ENCODE measurements at places on chromosomes 4 and X.

DNA sequence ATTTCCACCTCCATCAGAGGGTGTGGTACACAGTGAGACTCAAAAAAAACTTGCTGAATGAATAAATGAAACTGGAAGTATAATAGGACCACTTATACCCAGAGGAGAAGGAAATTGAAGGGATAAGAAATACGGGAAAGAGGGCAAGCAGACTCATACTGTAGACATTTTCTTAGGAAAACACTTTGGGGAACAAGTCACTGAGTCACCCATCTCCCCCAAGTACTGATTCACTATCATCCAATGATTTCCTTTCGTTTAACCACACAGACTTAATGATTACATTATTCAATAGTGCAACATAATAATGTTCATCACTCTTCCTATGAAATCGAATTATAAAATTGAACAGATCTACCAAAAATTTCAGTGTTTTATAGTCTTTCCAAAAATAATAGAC, 97.1 kb downstream of the LDB2 start:
- no peak overlapping the region for H3K27ac ChIP-seq
- no peaks in the 10 kb centered on the region for H3K27me3 ChIP-seq
- DNase-seq: no peak
- no peaks in the 10 kb centered on the region for H3K36me3 ChIP-seq
- H3K4me1 ChIP-seq: no peaks in the 10 kb centered on the region

GRCh38 chrX:72460715-72461114, 111.9 kb downstream of the HDAC8 start:
- DNase-seq: no peak
- H3K4me3 ChIP-seq: no peak overlapping the region
- peaks cover 7% of the 10 kb centered on the region for H3K36me3 ChIP-seq
- peaks cover 3% of the 10 kb centered on the region for H3K27me3 ChIP-seq
- no peak overlapping the region for H3K27ac ChIP-seq

- no peak for DNase-seq
- H3K4me1 ChIP-seq: peaks cover 5% of the 10 kb centered on the region
- no peak overlapping the region for H3K4me3 ChIP-seq
- no peak overlapping the region for H3K27ac ChIP-seq
- peaks cover 4% of the 10 kb centered on the region for H3K27me3 ChIP-seq
These were observed 118.4 kb upstream of the WDR17 start for GRCh38 chr4:175947117-175947722.

DNA sequence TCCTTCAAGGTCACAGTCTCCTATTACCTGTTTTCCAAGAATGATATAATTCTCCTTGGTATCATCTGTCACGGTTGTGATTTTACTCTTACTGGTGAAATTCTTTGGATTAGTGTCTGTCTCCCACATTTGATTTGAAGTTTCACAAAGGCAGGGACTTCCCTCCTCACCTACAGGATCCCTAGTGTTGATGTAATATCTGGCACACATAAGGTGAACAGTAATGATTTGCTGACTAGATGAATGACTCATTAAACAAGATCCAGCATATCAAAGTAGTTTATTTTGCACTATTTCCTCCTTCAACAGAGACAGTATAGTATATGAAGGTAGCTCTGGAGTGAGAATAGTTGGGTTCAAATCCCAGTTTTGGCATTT, 135.3 kb upstream of the IL1RAPL2 start:
- H3K27me3 ChIP-seq: no peaks in the 10 kb centered on the region
- no peak overlapping the region for H3K27ac ChIP-seq
- no peaks in the 10 kb centered on the region for H3K36me3 ChIP-seq

GRCh38 chrX:153321381-153322124, at the start of gene PNMA6F:
Gene PNMA6F, minus strand, starts transcription at chrX:153321767. Its CDS starts 1,093 bp downstream, at chrX:153320674.
- no peaks in the 10 kb centered on the region for H3K36me3 ChIP-seq
- no peaks in the 10 kb centered on the region for H3K4me1 ChIP-seq
- H3K27me3 ChIP-seq: peaks cover 29% of the 10 kb centered on the region
- no peak for DNase-seq
- H3K27ac ChIP-seq: no peak within 1 kb of the TSS

DNA sequence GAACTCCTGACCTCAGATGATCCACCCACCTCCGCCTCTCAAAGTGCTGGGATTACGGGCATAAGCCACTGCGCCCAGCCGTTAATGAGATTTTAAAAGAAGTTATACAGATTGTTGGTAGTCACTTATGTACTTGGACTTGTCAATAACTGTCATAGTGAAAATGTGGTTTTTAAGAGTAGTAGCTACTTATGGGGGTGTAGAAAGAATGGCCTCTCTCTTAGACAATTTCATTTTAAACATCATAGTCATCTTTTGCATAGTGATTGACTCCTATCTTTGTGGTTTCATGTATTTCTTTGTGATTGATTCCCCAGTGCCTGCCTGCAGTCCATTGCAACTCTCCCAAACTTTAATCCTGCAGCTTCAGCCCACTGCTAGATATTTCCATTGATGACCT, 17.4 kb downstream of the FAM199X start:
- H3K36me3 ChIP-seq: peaks cover 4% of the 10 kb centered on the region
- DNase-seq: no peak
- H3K4me1 ChIP-seq: peaks cover 3% of the 10 kb centered on the region
- H3K4me3 ChIP-seq: no peak overlapping the region

DNA sequence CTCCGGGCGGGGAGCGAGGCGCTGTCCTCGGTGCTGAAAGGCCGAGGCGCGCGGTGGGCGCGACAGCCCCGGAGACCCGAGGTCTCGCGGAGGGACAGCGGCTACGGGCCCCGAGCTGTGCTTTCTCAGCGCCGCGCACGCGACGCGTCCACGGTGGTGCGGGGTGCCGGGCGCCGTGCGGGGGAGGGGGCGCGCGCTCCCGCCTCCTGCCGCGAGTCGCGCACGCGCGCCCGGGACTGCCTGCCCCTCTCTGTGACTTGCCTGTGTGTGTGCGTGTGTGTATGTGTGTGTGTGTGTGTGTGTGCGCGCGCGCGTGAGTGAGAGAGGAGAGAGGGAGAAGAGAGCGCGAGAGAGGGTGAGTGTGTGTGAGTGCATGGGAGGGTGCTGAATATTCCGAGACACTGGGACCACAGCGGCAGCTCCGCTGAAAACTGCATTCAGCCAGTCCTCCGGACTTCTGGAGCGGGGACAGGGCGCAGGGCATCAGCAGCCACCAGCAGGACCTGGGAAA, at the start of gene GRIA2:
Gene GRIA2, plus strand, starts transcription at position 358 of the 511 bp plus-strand sequence. CDS start 315 bp downstream, outside the sequence.
- no peak within 1 kb of the TSS for H3K4me3 ChIP-seq
- H3K27ac ChIP-seq: no peak within 1 kb of the TSS
- no peak for DNase-seq
- peaks cover 37% of the 10 kb centered on the region for H3K27me3 ChIP-seq

DNA sequence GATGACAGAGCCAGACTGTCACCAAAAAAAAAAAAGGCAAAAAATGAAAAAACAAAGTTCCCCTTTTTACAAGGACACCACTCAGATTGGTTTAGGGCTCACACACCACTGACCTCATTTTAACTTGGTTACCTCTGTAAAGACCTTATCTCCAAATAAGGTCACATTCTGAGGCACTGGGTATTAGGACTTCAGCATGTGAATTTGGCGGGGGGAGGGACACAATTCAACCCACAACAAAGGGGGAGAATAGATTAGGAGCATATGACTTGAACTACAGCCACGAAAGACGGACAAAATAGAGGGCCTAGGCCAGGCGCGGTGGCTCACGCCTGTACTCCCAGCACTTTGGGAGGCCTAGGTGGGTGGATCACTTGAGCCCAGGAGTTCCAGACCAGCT, 31.0 kb upstream of the ARAF start:
- H3K4me3 ChIP-seq: no peak overlapping the region
- peak; percentile 7 for DNase-seq
- no peaks in the 10 kb centered on the region for H3K27me3 ChIP-seq
- peak overlapping the region; percentile 42 for H3K27ac ChIP-seq
- H3K4me1 ChIP-seq: peaks cover 10% of the 10 kb centered on the region
- H3K36me3 ChIP-seq: no peaks in the 10 kb centered on the region

DNA sequence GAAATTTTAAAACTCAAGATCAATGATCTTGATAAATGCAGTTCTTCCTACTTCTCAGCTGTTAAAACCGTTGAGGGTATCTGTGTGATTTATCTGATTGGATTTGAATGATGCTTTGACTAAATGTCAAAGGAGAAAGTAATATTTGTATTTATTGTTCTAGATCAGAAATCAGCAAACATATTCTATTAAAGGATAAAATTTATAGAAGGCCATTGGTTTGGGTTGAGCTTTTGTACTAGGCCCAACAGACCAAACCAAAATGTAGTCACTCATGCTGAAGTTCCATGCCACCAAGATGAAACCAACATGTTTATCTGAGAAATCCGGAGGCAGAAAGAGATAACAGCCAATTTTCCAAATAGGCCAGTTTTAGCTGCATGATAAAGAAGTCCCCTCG, 64.5 kb upstream of the BMP2K start:
- H3K27me3 ChIP-seq: no peaks in the 10 kb centered on the region
- DNase-seq: no peak
- no peak overlapping the region for H3K4me3 ChIP-seq
- no peak overlapping the region for H3K27ac ChIP-seq

GRCh38 chr4:161538941-161539340, 624.9 kb downstream of the FSTL5 start:
- no peaks in the 10 kb centered on the region for H3K36me3 ChIP-seq
- H3K4me3 ChIP-seq: no peak overlapping the region
- H3K27ac ChIP-seq: no peak overlapping the region
- DNase-seq: no peak
- no peaks in the 10 kb centered on the region for H3K4me1 ChIP-seq

DNA sequence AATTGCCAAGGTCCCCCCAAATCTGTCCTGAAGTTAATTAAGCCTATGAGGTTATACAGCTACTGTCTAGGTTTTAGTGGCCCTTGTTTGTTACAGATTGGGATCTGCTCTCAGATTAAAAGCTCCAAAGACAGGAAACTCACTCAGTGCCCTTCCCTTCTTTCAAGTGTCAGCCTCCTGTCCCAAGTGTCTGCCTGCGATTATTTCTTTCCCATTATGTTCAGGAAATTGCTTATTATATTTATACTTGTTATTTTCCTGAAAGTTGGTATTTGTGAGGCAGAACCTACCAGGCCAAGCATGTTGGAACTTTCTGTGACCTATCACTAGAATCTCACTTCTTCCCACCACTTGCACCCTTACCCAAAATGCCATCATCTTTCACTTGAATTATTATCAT, 173.2 kb downstream of the AREG start:
- no peak overlapping the region for H3K27ac ChIP-seq
- H3K27me3 ChIP-seq: peaks cover 2% of the 10 kb centered on the region
- no peaks in the 10 kb centered on the region for H3K36me3 ChIP-seq
- H3K4me3 ChIP-seq: no peak overlapping the region
- DNase-seq: no peak

GRCh38 chr4:140071806-140072205, 82.2 kb downstream of the MAML3 start:
- H3K4me1 ChIP-seq: peaks cover 21% of the 10 kb centered on the region
- no peaks in the 10 kb centered on the region for H3K36me3 ChIP-seq
- peak overlapping the region; percentile 40 for H3K4me3 ChIP-seq
- H3K27ac ChIP-seq: peak overlapping the region; percentile 65
- peak; percentile 58 for DNase-seq
- H3K27me3 ChIP-seq: peaks cover 15% of the 10 kb centered on the region

Measured in stimulated activated naive B cell treated with anti-CD40 and anti-IgM and Interleukin-4, amounts not matched to agents 10 μg/mL and 1 μg/mL and 100 μg/mL, for 72 hours (primary cell).